ENCODE measurements at places on chromosomes 2 and 18. TPM values are rescaled to one million over a fixed set of nuclear protein-coding genes. Genes with fewer than 3 reads are reported as not detected.

The CD8B2 gene
- not detected for total RNA-seq

The TCF23 gene
- not detected for total RNA-seq

The UGT1A8 gene
- not detected for total RNA-seq

The PROKR1 gene
- not detected for total RNA-seq

GRCh38 chr2:190841707-190842505 is 38.7 kb upstream of the GLS start:
- DNase-seq = no peak
- H3K4me1 ChIP-seq = peaks cover under 1% of the 10 kb centered on the region
- H3K36me3 ChIP-seq = no peaks in the 10 kb centered on the region
- no peaks in the 10 kb centered on the region for H3K27me3 ChIP-seq

- DNase-seq = no peak
- H3K4me1 ChIP-seq = peaks cover 24% of the 10 kb centered on the region
- peak overlapping the region; percentile 90 for H3K27ac ChIP-seq
- no peaks in the 10 kb centered on the region for H3K27me3 ChIP-seq
These were observed 344 bp upstream of the MRPL33 start for GRCh38 chr2:27771202-27771547.

The COLEC11 gene
- 1.3 TPM for total RNA-seq

DNA sequence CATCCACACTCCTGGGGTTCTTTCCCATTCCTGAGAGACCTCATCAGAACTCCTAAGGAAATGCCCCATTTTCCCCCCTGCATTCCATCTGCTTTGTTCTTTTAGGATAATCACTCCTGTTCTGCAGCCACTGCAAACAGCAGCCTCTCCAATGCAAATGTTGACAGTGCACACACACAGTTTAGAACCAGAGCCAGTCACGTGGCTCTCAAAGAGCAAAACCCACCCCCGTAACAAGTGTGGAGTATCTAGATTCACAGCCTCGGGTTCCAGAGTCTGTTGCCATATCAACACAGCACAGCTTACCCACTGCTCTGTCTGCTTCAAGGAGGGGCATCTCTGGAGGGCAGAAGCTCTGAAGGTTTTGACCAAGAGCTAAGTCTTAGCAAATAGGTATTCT is 180.0 kb downstream of the NAPG start:
- no peaks in the 10 kb centered on the region for H3K36me3 ChIP-seq
- no peak overlapping the region for H3K4me3 ChIP-seq
- no peak overlapping the region for H3K27ac ChIP-seq
- no peak for DNase-seq
- no peaks in the 10 kb centered on the region for H3K27me3 ChIP-seq

All from upper lobe of left lung (tissue), 6 donors.